ENCODE measurements at places on chromosomes 2 and 18. TPM values are rescaled to one million over a fixed set of nuclear protein-coding genes. Genes with fewer than 3 reads are reported as not detected.

CLEC4F gene
- not detected for total RNA-seq

TGFBRAP1 gene
- total RNA-seq = 11.5 TPM

SRD5A2 gene
- total RNA-seq = not detected

CFC1 gene
- not detected for total RNA-seq

BOLL gene
- not detected for total RNA-seq

CTAGE1 gene
- total RNA-seq = not detected

INO80C gene
- 4.0 TPM for total RNA-seq

KCNK3 gene
- 0.28 TPM for total RNA-seq

HRH4 gene
- total RNA-seq = under 0.01 TPM

MTCL1 gene
- total RNA-seq = 23.5 TPM

CXCR1 gene
- total RNA-seq = not detected

FZD7 gene
- total RNA-seq = 68.4 TPM

DUSP19 gene
- 3.8 TPM for total RNA-seq

MC5R gene
- not detected for total RNA-seq

PDE11A gene
- total RNA-seq = under 0.01 TPM

SMIM21 gene
- total RNA-seq = not detected

GRP gene
- not detected for total RNA-seq

FHOD3 gene
- total RNA-seq = 16.9 TPM

All from smooth muscle cell of bladder (primary cell).